A549 treated with ZK216348 at 1 μM for 4 hours (cell line): ENCODE measurements at places on chromosomes 13 and 19. TPM values are rescaled to one million over a fixed set of nuclear protein-coding genes. Genes with fewer than 3 reads are reported as not detected.

PSG3 gene
- total RNA-seq, result 0.12 to 0.20 TPM (median 0.13 TPM) in 3 of 5 replicates, not detected in the others

KRTDAP gene
- not detected in 5 replicates for total RNA-seq

CEACAM3 gene
- total RNA-seq, result not detected in 5 replicates

C13orf46 gene
- total RNA-seq, result 0.15 to 0.49 TPM (median 0.20 TPM) in 4 of 5 replicates, not detected in the other

C1QTNF9 gene
- total RNA-seq, result not detected in 5 replicates

FCHO1 gene
- total RNA-seq, result 16.2 to 20.0 TPM (median 18.3 TPM) in 5 replicates

PDE4A gene
- 2.9 to 5.3 TPM (median 4.7 TPM) in 5 replicates for total RNA-seq

CEACAM1 gene
- 1.3 to 2.4 TPM (median 2.3 TPM) in 5 replicates for total RNA-seq

PLIN5 gene
- 0.16 to 0.32 TPM in 2 of 5 replicates, not detected in the others for total RNA-seq

AP3D1 gene
- 43.3 to 77.0 TPM (median 72.5 TPM) in 5 replicates for total RNA-seq

FCGBP gene
- 0.22 to 1.3 TPM (median 0.90 TPM) in 5 replicates for total RNA-seq

ZNF285 gene
- 2.1 to 2.7 TPM (median 2.4 TPM) in 5 replicates for total RNA-seq

OR7E24 gene
- total RNA-seq, result not detected in 5 replicates

UHRF1 gene
- total RNA-seq, result 35.5 to 52.3 TPM (median 46.3 TPM) in 5 replicates

TMEM221 gene
- total RNA-seq, result 0.14 to 0.91 TPM (median 0.63 TPM) in 5 replicates

SLITRK5 gene
- total RNA-seq, result 0.47 to 0.60 TPM (median 0.55 TPM) in 5 replicates

FGF22 gene
- total RNA-seq, result 0.21 to 1.0 TPM (median 0.87 TPM) in 5 replicates

SYNE4 gene
- 0.07 to 0.33 TPM (median 0.23 TPM) in 4 of 5 replicates, not detected in the other for total RNA-seq

LIG1 gene
- 59.3 to 68.2 TPM (median 61.8 TPM) in 5 replicates for total RNA-seq

NDUFA7 gene
- 21.4 to 98.3 TPM (median 89.2 TPM) in 5 replicates for total RNA-seq

CLEC4M gene
- total RNA-seq, result not detected in 5 replicates

KLK8 gene
- not detected in 5 replicates for total RNA-seq

MEF2B gene
- total RNA-seq, result 0.15 to 0.82 TPM (median 0.63 TPM) in 5 replicates

FGF14 gene
- not detected in 5 replicates for total RNA-seq

EGLN2 gene
- total RNA-seq, result 59.6 to 101 TPM (median 96.2 TPM) in 5 replicates

SLAIN1 gene
- 0.21 to 1.3 TPM (median 0.42 TPM) in 5 replicates for total RNA-seq

DACT3 gene
- total RNA-seq, result 0.14 to 0.74 TPM (median 0.38 TPM) in 5 replicates

OR7D2 gene
- not detected in 5 replicates for total RNA-seq

CEACAM6 gene
- total RNA-seq, result 17.4 to 23.4 TPM (median 20.5 TPM) in 5 replicates

ZNF737 gene
- total RNA-seq, result 0.22 TPM in 1 of 5 replicates, not detected in the others

FCAR gene
- not detected in 5 replicates for total RNA-seq

KIR3DL1 gene
- total RNA-seq, result not detected in 5 replicates
